CD4-positive, alpha-beta T cell (primary cell): ENCODE measurements at places on chromosomes 3 and 15. TPM values are rescaled to one million over a fixed set of nuclear protein-coding genes. Genes with fewer than 3 reads are reported as not detected.

- DNase-seq, result no peak
- H3K4me1 ChIP-seq, result no peaks in the 10 kb centered on the region
- H3K36me3 ChIP-seq, result no peaks in the 10 kb centered on the region
- H3K27me3 ChIP-seq, result peaks cover 4% of the 10 kb centered on the region
- H3K27ac ChIP-seq, result no peak overlapping the region
- H3K4me3 ChIP-seq, result no peak overlapping the region
These were observed 131.0 kb downstream of the KCNAB1 start for GRCh38 chr3:156251424-156251823.

DNA sequence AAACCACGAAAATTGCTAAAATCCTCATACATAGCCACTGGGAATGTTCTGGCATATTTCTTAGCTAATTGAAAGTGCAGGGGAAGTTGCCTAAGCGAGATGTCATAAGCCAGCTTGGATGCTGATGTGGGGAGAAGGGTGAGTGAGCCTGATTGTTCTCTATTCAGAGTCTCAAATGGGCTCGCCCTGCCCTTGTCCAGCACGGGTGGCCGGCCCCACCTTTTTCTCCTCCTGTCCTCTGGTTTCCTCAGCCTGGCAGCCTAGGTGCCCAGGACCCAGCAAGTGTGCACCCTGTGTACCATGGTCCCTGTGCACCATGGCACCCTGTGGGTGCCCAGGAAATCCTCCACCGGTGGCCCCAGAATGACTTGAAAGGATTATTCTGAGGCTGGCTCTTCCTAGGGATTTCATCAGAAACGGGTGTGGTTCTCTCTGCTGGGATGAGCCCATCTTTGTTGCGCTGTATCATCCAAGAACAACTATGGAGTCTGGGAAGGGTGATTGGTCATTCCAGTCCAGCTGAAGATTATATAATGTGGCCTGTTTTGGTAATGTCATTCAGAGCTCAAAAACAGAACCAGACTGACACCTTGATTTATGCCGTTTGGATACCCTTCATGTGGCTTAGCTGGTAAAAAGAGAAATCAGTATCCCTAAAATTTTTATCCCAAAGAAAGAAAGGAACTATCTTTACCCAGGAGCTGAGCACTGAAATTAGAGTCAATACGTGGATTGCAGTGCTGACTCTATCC is 150.8 kb upstream of the BHLHE40 start:
- H3K36me3 ChIP-seq, result peaks cover 4% of the 10 kb centered on the region

Gene GOLGA6A
- total RNA-seq, result 0.42 TPM

- no peak overlapping the region for H3K27ac ChIP-seq
- H3K36me3 ChIP-seq, result no peaks in the 10 kb centered on the region
- no peak overlapping the region for H3K4me3 ChIP-seq
These were observed 44.6 kb upstream of the RASGRP1 start for GRCh38 chr15:38609097-38609738.

Gene APOD
- total RNA-seq, result not detected

Gene ZNF80
- 0.16 TPM for total RNA-seq

GRCh38 chr15:101477851-101478362 is 11.6 kb downstream of the PCSK6 start:
- no peak overlapping the region for H3K4me3 ChIP-seq
- peaks cover 2% of the 10 kb centered on the region for H3K27me3 ChIP-seq
- no peak for DNase-seq
- no peak overlapping the region for H3K27ac ChIP-seq
- no peaks in the 10 kb centered on the region for H3K4me1 ChIP-seq

DNA sequence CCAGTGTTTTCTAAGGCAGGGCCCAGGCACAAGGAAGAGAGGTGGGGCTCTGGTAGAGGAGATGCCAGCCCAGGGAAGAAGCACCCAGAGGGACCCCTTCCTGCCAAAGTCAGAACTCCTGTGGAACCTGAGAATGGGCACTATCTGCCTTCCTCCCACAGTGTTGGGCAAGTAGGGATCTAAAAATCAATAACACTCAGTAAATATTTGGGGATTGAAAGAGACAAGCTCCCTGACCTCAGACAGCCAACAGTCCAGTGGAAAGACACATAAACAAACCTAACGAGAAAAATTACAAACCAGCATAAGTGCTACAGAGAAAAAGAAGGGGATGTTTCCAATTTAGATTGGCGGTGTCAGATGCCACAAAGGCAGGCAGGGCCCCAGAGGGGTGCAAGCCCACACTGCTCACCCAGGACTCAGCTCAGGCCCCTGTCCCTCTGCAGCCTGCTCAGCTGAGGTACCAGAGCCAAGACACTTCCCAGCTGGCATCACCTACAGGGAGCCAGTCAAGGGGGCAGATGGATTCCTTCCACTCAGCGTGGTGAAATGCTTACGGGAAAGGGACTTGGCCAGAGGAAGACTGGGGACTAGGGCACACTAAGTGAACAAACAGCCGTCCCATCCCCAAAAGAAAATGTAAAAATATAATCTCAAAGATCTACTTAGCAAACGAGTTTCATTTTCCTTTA is 15.9 kb downstream of the ADCY5 start:
- H3K36me3 ChIP-seq, result no peaks in the 10 kb centered on the region
- H3K4me3 ChIP-seq, result no peak overlapping the region
- no peaks in the 10 kb centered on the region for H3K27me3 ChIP-seq
- H3K4me1 ChIP-seq, result no peaks in the 10 kb centered on the region

GRCh38 chr15:29364426-29365078 is 94.9 kb upstream of the NSMCE3 start:
- no peaks in the 10 kb centered on the region for H3K27me3 ChIP-seq
- no peaks in the 10 kb centered on the region for H3K4me1 ChIP-seq
- no peak overlapping the region for H3K27ac ChIP-seq
- H3K36me3 ChIP-seq, result no peaks in the 10 kb centered on the region
- no peak for DNase-seq

Gene PLA2G4B
- 34.6 TPM for total RNA-seq

DNA sequence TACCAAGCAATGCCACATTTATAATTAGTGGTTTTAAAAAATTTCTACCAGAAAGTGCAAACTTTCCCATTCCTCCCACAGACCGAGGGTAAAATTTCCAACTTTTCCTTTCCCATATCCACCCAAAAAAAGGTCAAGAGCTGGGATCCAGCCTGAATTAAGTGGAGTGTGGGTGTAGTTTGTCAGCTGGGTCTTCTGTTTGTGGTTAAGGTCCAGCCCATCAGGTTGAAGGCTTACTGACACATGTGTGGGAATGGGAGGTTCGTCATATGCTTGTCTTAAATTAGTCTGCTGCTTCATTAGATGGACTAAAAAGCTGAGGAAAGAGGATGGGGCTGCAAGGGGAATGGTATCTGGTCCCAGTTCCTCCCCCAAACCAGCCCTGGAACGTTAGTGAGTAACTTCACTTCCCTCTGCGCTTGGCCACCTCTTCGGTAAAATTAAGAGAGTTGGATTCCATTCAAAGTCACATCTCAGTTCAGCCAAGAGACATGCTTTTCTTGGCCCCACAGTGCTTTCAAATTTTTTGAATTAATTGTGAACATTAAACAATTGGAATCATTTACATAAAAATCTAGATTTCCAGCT is 59.0 kb upstream of the PLCL2 start:
- peaks cover 16% of the 10 kb centered on the region for H3K4me1 ChIP-seq
- no peaks in the 10 kb centered on the region for H3K27me3 ChIP-seq
- H3K4me3 ChIP-seq, result no peak overlapping the region
- no peak for DNase-seq

Gene GOLGA6D
- total RNA-seq, result not detected

GRCh38 chr3:137285924-137286323 is 328.1 kb downstream of the IL20RB start:
- H3K4me3 ChIP-seq, result no peak overlapping the region
- DNase-seq, result no peak
- no peaks in the 10 kb centered on the region for H3K4me1 ChIP-seq
- no peaks in the 10 kb centered on the region for H3K27me3 ChIP-seq
- H3K27ac ChIP-seq, result no peak overlapping the region
- no peaks in the 10 kb centered on the region for H3K36me3 ChIP-seq

DNA sequence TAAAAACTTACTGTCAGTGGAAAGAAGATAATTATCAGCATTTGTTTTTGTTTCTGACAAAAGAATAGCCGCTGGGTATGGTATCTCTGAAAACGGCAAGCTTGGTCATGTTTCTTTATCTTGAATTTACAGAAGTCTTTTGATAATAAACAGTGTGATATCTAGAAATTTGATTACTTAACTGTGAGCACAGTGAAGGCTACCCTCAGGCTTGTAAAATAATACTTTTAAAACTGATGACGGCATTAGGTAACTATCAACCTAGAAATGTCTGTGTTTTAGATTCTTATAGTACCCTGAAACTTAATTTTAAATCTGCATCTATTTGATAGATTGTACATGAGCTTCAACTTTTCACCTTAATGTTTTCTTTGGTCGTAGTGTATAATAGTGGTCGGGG is 43.4 kb downstream of the NSUN3 start:
- no peak overlapping the region for H3K27ac ChIP-seq
- H3K27me3 ChIP-seq, result no peaks in the 10 kb centered on the region
- no peaks in the 10 kb centered on the region for H3K4me1 ChIP-seq
- peaks cover 24% of the 10 kb centered on the region for H3K36me3 ChIP-seq
- no peak overlapping the region for H3K4me3 ChIP-seq

DNA sequence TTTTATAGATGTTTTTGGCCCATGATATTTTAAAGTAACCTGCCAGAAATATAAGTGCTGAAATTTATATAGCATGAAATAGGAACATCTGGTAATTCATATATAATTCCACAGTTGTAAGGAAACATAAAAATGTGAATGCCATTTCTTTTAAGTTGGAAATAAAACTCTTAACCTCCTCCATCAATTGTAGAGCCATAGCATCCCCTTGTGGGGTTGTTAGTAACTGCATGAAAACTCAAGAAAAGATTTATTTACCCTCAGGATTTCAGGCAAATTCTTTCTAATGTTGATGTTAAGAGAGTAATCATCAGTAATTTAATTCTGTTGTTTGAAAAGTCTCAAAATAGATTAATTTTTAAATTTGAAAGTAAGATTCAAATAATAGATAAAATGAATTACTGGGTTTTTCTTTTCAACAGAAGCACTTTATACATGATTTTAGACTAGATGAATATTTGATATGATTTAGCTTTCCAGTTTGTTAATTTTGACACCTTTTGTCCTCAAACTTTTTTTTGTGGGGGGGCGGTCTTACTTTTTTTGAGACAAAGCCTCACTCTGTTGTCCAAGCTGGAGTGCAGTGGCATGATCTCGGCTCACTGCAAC is 74.7 kb downstream of the RASA2 start:
- H3K4me1 ChIP-seq, result peaks cover 3% of the 10 kb centered on the region
- H3K27ac ChIP-seq, result no peak overlapping the region
- peaks cover 54% of the 10 kb centered on the region for H3K36me3 ChIP-seq
- H3K4me3 ChIP-seq, result no peak overlapping the region

Gene KLHL40
- total RNA-seq, result not detected

Gene NPAP1
- not detected for total RNA-seq
